ENCODE measurements at places on chromosomes 5 and 9. TPM values are rescaled to one million over a fixed set of nuclear protein-coding genes. Genes with fewer than 3 reads are reported as not detected.

GRCh38 chr5:89071941-89072331, 189.0 kb upstream of the MEF2C start:
- no peak for DNase-seq

DNA sequence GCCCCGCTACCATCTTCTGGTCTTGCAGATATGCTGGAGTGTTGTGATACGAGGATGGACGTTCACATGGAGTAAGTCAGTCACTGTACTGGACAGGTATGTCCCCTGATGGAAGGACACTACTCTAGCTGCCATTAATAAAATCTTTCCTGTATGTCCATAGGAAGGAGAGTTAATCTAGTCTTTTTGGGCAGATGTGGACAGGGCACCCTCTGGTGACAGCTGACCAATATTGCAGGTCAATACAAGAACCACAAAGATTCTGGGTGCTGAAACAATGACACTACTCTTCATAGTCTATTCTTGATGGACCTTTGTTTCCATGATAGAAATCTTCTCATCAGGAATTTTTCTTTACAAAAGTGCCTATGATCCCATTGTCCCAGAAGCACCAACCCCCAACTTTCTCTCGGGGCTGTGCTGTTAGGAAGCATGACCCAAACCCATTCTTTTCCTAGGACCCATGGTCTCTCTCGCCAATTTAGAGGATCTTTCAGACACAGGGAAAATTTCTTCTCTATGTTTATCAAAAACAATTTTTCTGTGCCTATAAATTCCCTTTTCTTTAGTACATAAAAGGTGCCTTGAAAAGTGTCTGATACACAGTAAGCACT, 376.9 kb downstream of the DTWD2 start:
- DNase-seq, result no peak

Gene IRGM
- total RNA-seq, result 0.29 TPM

DNA sequence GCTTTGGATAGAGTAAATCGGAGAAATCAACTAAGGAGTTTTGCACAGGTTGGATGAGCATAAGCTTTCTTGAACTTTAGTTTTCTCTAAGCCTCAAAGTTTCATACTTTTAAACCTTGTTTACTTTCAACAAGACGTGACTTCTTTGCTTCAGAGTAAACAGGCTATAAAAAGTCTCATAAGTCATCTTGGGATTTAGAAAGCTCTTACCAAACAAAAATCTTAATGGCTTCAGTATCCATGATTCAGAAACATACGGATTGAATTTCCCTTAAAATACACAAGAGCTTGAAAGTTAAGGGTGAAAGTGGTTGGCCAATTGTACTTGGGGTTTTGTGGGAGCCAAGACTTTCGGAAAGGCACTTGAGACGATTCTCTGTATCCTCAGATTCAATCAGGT, 270.9 kb upstream of the ANKH start:
- DNase-seq, result no peak

- no peak for DNase-seq
Observed at GRCh38 chr5:129125819-129126218, 31.3 kb downstream of the ISOC1 start.

DNA sequence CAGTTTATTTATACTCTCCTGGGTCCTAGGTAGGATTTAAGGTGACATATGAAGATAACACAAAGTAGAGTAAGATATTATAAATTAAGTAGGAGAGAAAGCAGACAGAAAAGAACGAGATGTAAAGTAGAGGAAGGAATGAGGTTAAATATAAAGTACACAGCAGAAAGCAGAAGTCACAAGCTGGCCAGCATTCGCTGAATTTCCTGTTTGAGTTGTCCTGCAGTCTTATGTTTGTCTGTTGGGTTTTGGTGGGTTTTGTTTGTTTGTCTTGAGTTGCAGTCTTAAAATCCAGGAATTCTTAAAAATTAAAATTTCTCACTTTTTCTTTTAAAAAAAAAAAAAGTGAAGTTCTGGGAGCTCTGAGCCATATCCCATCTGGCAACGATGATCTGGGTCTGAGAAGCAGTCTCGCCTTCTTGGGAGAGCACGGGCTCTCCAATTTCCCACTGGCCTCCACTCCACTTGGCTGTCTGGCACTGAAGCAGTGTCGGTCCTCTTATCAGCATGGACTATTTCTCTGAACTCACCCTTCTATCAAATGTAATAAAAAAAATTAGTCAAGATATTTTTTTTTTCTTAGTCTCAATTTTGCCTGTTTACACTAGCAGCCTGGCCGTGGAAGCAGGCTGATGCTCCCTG, 2.0 kb downstream of the S100Z start:
- no peak for DNase-seq

DNA sequence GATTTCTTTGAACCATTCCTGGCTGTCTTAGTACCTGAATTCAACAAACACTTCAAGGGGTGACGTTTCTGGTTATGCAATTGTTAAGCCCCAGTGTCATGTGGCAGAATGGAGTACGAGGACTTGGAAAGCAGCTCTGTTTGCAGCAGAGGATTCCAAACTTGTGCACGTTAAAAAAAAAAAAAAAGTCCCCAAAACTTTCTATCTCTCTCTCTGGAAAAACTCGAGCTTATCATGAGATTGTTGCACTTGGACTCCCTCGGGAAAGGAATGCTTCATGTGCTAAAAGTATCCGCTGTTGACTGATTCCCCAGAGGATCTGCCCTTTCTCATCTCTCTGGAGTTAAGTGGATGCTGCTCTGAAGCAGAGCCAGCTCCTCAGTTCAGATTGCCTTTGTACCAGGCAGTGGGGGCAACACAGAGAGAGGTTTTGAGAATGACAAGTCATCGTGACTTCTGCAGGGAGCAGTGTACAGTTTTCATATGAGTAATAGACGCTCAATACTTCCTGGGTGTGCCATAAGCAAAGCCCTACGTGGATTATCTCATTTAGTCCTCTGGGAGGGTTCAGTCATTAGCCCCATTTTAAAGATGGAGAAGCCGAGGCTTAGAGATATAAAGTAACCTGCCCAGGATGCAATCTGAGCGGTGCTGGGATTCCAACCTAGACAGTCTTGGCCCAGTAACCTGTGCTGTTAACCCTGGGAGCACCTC, 28.1 kb downstream of the TMOD1 start:
- peak; percentile 22 for DNase-seq

Gene GRXCR2
- not detected for total RNA-seq

DNA sequence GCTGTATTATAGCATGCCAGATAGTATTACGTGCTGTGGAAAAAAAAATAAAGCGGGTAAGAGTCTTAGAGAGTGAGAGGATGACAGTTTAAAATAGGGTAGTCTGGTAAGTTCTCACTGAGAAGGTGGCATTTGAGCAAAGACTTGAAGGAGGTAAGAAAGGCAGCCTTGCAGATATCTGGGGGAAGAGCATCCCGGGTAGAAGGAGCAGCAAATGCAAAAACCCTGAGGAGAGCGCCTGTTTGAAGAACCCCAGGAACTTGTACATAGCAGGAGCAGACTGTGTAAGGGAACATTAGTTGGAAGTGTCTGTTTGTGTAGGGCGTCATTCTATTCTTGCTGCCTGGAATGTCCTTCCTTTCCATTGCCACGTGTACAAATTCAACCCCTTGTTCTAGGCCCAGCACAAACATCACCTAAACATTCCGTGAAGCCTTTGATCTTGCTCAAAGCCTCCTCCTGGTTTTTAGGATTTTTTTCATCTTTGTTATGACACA, 2.6 kb downstream of the AP3S1 start:
- no peak for DNase-seq

Measured in mucosa of gallbladder (tissue), 1 donor.